ENCODE measurements at places on chromosomes 1 and 21.

DNA sequence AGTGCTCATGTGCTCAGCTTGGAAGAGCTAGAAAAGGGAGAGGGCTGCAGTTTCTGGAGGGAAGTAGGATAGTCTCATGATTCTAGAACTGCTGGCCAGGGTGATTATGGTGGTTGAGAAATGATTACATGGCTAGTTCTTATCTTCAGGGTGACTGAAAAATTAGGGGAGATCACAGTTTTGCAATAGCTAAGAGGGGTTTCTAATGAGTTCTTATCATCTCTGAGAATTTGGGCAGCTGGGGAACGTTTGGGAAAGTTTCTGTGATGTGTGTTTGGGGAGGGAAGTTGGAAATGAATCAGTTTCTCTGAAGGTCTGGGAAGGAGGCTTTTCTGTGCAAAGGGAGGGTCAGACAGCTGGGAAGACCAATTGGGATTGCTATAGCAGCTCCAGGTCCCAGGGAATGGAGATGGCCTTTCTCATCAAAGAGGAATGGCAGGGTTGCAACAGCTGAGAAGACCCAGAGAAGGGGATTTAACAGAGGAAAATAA lies 7.6 kb upstream of the RHOU start:
- DNase-seq, result no peak

DNA sequence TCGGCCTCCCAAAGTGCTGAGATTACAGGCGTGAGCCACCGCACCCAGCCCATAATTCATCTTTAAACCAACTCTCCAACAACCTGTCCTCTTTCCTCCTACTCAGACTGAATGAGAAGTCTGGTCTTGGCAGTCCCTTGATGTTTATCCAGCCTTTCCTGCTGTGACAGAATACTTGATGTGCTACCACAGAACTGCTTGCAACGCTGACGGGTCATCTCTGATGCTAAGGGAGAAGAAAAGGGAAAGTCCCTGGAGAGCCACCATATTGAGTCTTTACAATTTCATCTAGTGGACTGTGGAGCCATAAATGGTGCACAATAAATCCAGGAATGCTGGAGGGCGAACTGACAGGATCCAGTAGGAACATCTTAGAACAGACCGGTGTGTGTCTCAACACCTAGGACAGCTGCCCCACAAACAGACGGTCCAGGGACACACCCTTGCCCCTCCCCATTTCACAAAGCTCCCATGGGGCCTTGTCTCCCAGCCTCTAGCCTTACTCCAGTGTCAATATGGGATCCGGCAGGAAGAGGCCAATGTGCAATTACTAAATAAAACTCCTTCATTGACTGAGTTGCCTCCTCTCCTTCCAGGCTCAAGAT lies 30.7 kb downstream of the JAK1 start:
- DNase-seq, result no peak

GRCh38 chr1:185798505-185798904 lies 64.3 kb downstream of the HMCN1 start:
- DNase-seq, result no peak

DNA sequence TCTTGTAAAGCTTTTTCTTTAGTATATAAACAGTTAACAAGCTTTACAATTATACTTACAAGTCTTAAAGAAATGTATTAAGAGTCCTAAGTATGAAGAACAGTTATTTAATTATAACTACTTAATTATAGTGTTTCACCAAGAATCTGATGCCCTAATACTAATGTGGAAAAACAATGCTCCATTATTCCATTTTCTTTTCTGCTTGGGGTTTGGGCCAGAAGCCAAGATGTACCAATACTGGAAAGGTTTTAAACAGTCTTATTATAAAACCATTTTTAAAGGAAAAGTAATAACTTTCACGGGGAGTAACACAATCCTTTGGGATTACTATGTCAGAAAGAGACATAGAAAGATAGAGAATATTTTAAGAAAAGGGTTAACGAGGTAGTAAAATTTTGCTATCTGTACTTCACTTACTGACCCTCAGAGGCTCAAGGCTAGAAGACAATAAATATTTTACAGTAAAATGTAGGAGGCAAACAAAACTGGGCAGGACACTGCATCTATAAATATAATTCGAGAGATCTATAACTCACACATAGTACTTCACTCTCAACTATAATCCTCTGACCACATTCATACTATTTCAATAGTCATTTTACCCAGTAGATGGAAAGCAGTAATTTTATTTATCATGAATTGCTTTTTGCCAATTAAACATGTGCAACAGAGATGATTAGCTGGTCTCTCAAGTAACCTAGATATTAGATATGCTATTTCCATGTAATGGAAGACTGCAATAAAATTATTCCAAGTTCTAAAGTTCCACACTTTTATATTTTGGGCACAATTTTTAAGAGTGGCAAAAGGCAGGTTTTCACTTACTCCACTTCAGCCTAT lies 63.9 kb downstream of the LTN1 start:
- peak; percentile 19 for DNase-seq

- DNase-seq, result no peak
Observed at GRCh38 chr21:46220275-46220810, 8.2 kb downstream of the LSS start.

DNA sequence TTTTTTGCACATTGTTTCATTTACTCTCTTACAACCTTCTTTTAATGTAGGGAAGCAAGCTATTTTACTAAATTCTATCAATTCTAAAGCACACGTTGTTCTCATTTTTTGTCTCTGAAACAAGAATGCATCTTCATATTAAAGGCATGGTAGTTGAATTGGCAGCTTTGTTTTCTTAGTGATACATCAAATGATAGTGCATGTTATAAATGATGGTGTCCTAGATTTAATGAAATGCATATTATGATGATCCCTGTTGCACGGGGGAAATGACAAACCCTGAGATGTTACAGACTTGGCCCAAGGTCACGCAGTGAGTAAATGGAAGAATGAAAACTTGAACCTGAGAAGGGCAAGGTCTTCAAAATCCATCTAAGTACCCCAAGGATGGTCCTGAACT lies 213.1 kb downstream of the KAZN start:
- no peak for DNase-seq

DNA sequence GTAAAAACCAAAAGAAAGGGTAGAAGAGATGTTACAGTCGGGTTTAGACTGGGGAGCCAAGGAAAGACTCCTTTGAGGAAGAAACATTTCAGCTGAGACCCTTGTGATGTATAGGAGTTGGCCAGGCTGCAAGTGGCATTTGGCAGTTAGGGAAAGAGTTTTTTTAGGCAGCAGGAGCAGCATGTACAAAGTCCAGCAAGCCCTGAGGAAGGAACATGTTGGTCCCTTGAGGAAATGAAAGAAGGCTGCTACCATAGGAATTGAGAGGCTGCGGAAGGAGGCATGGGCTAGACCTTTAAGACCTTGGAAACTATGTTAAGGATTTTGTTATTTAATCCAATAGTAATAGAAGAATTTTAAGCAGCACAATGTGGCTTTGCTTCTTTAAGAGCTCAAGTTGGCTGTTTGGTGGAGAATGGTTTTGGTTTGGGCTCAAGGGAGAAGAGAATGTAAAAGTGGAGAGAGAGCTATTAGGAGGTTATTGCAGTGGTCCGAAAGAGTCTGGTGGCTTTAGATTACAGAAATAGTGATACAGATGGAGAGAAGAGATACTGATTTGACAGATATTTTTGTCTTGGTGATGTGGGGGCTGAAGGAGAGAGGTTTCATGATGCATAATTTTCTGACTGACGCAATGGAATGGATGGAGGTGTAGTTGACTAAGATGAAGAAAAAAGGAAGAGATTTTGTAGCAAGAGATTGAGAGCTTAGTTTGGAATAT lies 26.6 kb downstream of the SMAP2 start:
- DNase-seq, result peak; percentile 86

- no peak for DNase-seq
Observed at GRCh38 chr1:178895928-178896327, 25.1 kb upstream of the ANGPTL1 start.

GRCh38 chr1:82392513-82392912 lies 591.8 kb downstream of the ADGRL2 start:
- DNase-seq, result no peak

- DNase-seq, result peak; percentile 42
Observed at GRCh38 chr21:34892209-34892608, 156.9 kb downstream of the RUNX1 start.

DNA sequence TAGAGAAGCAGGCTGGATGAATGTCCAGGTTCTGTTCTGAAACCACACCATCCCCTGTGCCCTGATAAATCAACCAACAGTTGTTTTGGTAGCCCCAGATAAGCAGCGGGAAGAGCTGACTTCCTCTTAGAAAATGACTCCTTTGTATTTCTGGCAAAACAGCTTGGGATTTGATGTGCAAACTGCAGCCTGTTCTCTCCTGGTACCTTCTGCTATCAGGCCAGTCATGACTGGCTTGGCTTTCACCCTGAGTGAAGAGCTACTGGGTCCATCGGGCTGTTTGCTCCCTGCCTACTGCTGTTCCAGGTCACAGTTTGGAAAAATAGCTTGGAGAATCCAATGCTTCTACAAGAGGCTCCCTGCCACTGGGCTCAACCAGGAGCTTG lies 116.8 kb downstream of the DTL start:
- DNase-seq, result peak; percentile 71

DNA sequence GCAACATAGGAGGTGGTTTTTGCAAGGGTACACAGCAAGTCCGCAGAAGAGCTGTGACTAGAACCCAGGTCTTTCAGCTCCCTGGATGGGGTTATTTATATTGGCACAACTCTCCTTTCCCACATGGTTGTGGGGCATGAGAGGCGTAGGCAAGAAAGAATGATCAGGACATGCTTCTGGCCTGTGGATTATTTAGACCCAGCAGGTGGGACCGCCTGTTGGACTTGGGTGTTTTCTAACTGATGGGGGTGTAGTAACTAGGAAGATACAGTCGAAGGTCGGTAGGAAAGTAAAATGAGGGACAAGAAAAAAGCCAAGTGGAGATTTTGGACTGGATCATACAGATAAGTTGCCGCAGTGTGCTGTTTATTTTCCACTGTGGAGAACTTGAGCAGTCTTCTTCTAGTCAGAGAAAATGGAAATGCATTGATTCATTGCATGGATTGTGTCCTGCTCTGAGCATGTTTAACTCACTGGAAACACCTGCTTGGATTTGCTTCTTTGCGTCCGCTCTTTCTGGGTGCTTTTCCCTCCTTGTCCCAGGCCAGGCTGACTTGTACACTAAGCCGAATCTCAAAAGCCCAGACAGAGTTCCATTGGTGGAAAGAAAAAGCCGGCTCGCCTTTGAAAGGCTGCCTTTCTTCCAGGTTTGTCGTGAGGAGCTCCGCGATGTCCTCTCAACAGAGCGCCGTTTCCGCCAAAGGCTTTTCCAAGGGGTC lies 592 bp downstream of the CRCT1 start:
- no peak for DNase-seq

GRCh38 chr1:179366093-179366800 lies 476 bp downstream of the AXDND1 start:
- DNase-seq, result peak; percentile 44

GRCh38 chr1:208829595-208829994 lies 585.4 kb upstream of the PLXNA2 start:
- DNase-seq, result no peak

DNA sequence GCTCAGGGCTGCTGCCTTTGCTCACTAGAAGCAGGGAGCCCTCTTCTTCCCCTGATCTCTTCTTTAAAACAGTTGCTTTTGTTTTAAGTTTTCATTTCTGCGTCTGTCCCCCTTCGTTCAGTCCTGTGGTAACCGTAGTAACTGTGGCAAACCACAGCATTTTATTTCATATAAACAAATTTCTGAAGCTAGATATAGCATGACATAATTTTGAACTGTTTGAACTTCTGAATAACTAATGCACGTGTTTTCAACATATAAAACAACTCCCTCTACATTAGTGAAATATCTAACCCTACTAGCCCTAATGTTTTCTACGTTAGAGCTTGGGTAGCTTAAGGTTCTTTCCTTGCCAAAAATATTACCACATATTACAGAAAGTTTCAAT lies 104.6 kb downstream of the DISP1 start:
- no peak for DNase-seq

GRCh38 chr1:100325415-100326324 lies 26.6 kb upstream of the CDC14A start:
- DNase-seq, result no peak

DNA sequence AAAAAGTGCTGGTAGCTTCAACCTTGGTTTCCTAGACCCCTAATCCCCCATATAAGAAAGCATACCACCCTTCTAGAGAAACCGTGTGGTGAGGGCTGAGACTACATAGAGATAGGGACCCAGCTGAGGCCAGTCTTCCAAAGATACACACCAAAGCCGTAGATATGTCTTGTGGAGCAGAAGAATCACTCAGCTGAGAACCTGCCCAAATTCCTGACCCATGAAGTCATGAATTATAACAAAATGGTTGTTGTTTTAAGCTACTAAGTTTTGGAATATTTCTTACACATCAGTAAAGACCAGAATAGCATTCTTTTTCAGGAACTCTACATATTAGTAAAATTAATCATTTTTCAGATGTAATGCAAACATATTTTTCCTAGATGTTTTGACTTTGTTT lies 3.3 kb upstream of the SNRPE start:
- DNase-seq, result no peak

DNA sequence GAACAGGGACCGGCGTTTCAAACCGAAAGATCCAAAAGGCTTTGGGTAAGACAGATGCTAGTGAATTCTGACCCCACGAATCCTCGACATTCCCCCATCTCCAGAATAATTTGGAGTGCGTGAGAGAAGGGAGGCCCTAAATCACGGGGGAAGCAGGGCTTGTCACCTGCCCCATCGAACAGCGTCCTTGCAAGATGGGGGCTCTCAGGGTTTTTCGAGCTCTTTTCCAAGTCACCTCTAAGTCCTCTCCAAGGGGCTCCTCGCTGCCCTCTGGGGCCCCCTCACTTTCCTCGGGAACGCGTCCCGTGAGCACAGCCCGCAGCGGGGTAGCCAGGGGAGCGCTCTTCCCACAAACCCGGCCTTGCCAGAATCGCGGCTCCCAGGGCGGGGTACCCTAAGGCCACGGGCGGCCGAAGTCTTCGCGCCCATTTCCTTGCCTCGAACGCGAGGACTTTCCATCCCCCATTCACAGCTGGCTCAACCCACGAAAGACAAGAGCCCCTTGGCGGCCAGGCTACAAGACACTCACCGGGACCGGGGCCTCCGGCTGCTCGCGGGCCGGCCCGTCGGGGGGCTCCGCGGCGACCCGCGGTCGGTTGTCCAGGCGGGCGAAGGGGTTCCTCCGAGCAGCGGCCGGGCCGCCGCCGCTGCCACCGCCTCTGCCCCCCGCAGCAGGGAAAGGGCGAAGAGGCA lies 546 bp downstream of the DONSON start:
- peak; percentile 75 for DNase-seq

GRCh38 chr1:116415200-116415698 lies 42.2 kb downstream of the ATP1A1 start:
- DNase-seq, result peak; percentile 38

DNA sequence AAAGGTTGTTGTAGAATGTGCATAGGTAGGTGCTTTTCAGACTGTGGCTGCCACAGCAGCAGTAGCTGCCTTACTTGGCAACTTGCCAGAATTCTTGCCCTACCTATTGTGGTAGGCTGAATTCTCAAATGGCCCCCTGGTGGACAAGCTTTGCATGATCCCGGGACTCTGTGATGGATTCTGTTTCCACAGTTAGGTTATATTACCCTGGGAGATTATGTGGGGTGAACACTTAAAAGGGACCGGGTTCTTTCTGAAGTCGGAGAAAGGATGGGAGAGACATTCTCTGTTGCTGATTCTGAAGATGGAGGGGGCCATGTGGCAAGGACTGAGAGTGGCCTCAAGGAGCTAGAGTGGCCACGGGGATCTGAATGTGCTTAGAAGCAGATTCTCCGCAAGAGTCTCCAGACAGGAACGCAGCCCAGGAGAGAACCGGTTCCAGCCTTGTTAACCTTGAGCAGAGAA lies 32.1 kb upstream of the KCNE1 start:
- DNase-seq, result peak; percentile 69
